ENCODE measurements at places on chromosomes 3 and 15.

DNA sequence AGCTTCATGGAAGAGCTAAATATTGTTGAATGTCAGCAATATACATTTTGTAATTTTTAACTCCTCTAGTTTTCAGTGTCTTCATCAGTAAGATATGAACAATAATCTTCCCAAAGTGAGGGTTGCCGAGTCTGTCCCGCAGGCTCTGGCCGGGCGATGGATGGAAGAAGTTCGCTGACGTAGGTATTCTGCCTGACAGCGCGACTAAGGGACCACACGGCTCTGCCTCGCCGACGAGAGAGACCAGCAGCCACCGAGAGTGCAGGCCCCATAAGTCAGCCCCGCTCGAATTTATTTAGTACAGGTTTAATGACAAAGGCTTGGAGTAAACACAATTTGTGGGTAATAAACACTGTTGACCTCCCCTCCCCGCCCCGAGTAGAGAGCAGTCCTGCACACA is 427.4 kb upstream of the NECTIN3 start:
- no peak for DNase-seq

- no peak for DNase-seq
Measured at GRCh38 chr3:115666081-115666480, 42.8 kb downstream of the GAP43 start.

GRCh38 chr15:66187271-66187670 is 66.3 kb downstream of the MEGF11 start:
- DNase-seq, result no peak

- DNase-seq, result no peak
Measured at GRCh38 chr3:42440924-42441323, 30.5 kb upstream of the LYZL4 start.

DNA sequence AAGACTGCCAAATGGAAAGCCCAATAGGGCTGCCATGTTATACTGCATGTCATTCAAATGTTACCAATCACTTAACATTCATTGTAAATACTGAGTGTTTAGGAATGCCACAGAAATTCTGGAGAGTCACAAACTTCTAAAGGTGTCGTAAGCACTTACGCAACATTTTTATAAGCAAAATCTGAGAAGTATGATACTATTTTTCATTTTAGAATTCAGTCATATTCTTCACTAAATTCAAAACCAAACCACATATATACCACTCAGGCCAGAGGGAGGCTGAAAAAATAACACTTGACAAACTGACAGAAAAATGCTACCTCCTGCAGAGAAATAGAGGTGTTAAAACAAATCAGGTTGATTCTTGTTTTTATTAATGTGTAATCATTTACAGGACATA is 89.8 kb downstream of the THBS1 start:
- DNase-seq, result no peak
